ENCODE measurements at places on chromosomes 6 and 20.

GRCh38 chr6:14804001-14804784, 441.7 kb upstream of the JARID2 start:
- no peak for DNase-seq

GRCh38 chr6:22880686-22881433, 311.5 kb downstream of the HDGFL1 start:
- DNase-seq, result no peak

- no peak for DNase-seq
Measured at GRCh38 chr6:151676460-151676945, 131.0 kb upstream of the ESR1 start.

DNA sequence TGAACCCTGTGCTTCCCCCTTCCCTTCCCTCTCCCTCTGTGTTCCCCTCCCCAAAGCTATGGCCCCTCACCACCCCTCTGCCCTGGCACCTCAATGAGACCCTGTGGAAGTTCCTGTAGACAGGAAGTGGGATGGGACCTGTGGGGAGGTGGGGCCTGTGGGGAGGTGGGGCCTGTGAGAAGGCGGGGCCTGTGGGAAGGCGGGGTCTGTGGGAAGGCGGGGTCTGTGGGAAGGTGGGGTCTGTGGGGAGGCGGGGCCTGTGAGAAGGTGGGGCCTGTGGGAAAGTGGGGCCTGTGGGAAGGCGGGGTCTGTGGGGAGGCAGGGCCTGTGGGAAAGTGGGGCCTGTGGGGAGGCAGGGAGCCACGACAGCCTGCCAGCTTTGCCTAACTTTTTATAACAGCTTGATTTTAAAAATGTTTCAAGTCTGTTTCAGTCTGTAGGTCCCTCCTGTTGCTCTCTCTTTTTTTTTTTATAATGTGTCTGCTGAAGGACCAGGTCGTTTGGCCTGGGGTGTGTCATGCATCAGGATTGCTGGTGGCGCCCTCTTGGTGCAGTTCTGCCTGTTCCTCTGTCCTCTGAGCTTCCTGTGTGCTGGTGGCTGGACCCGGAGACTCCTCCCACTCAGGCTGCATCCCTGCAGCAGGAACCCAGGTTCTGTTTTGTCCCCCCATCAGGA, 70.5 kb upstream of the SLCO4A1 start:
- no peak for DNase-seq

DNA sequence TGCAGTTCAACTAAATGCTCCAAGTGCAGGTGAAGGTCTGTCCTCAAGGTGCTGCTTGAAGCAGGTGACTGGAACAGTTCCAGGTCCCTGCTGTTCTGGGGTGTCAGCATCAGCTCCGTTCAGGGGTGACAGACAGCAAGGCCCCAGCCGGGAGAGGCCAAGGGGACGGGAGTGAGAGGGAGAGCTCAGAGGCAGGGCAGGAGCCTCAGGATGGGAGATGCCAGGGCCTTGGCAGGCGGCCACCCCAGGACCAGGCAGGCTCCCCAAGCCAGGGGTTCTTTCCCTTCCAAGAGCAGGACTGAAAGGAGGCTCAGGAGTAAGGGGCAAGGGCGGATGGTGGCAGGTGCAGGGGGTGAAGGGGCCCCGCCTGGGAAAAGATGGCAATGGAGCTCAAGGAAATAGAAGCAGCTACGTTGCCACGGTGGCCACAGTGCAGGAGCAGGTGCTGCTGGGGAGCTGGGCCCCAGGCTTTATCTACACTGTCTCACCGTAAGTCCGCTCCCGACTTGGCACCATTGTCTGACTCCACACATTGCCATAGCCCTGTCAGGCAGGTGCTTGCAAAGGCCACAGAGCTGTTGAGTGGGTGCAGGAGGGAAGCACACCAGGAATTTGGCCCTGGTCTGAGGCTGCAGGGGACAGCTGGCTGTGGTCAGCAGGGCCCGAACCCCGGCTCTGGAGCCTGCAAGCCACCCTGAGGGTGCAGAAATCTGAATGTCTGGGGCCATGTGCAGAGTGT, 43.1 kb downstream of the ERMARD start:
- no peak for DNase-seq

GRCh38 chr6:25498505-25498904, 153.5 kb upstream of the SCGN start:
- DNase-seq, result no peak
